ENCODE measurements at places on chromosomes 16 and 17.

DNA sequence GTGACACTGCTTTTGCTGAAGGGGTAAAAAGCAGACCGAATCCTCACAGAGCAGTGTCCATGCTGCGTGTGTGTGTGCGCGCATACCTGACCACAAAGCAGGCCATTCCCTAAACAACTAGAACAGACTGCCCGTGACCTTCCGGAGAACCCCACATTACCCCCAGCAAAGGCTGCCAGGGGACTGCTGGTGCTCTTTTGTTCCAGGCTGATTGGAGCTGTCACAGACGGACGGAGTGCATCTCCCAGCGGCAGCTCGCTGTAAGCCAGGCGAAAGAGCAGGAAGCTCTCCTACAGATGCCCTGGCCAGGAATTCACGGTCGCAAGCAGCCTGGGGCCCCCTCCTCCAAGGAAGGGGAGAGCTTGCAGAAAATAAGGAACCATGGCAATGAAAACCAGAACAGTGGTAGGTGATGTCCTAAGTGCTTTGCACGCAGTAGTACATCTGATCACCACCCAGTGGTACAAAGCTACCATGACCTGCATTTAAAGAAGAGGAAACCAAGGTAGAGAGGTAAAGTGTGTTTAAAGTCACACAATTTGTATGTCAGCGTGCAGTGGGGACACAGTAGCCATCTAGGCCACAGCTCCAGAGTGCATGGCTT, 153.4 kb upstream of the DYNLRB2 start:
- no peak for DNase-seq

DNA sequence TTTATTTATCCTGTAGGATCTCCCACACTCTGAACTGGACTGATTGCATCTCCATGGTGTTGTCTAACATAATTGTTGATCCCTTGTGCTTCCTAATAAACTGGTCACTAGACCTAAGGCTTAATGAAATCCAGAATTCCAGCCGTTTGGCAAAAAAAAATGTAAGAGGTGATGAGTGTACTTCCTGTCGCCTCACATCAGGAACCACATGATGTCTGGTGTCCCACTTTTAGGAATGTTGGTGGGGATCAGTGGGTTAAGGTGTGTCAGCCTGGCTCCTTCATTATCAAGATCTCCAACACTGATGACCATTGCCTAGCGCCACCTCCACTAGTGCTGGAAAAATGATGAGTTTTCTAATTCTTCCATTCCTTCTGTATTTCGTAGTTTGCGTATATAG, 18.6 kb upstream of the LONP2 start:
- DNase-seq, result no peak

- no peak for DNase-seq
Measured at GRCh38 chr17:41824086-41824485, 11.3 kb downstream of the FKBP10 start.

DNA sequence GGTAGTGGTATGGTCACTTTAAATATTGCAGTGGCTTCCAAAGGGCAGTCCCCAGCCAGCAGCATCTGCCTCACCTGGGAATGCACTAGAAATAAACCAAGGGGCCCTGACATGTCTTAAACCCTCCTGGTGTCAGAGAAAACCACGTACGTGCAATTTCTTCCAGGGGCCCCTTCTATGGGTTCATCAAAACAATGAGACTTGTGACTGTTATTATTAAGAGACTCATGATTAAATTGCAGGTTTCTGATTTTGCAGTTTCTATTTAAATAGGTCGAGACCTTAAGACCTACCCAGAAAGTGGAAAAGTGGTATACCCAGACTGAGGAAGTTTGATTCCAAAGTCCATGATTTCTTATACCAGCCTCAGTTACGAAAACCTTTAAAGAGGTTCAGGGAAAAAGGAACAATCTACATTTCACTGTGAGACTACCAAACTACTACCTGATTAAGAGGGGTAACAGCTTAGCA, 746 bp upstream of the POLG2 start:
- no peak for DNase-seq

DNA sequence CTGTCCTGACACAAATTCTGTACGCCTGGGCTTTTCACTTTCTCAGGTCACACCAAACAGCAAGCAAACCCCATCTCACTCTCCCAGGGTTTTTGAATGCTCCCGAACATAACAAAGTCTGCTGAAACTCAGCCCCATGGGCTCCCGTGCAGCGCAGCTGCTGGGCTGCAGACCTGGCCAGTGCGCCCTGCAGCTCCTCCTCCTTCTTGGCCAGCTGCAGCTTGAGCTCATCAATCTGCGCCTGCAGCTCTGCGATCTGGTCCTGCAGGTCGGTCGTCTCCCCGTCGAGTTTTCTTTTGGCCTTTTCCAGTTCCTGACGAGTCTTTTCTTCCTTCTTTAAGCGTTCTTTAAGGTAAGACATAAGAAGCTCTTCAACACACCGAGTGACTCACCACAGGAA, 70.5 kb downstream of the NDEL1 start:
- DNase-seq, result no peak

DNA sequence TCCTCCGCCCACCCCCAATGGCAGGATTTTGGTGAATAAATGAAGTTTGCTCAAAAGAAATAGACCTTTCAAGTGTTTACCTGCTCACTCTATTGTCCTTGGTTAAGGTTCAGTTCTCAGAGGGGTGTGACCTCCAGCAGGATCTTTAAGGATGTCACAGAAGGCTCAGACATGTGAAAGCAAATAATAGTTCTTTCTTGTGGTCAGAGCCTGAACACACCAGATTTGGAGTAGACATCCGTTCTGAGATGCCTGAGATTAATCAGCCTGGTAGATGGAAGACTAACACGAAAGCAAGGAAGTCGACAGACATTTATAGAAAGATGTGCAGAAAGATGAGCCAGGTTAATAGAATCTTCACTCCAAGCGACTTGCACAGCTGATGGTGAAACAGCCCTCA, 557.9 kb upstream of the CDH11 start:
- DNase-seq, result no peak

DNA sequence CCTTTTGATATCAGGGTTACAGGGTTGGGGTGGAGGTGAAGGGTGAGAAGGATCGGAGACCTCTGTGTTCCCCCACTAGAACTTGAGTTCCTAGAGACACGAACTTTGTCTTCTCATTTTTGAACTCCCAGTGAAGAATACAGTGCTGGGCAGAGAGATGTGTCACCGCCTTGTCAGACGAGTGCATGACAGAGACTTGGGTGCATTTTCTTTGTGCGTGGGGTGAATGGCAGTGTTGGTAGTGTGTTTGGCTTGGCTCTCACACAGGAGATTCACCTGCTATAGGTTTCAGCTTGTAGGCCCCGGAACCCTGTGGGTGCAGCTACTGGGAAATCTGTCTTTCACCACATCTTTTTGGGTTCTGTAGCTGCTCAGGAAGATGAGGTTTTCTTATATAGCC, 40.0 kb upstream of the CCR7 start:
- peak; percentile 72 for DNase-seq

- DNase-seq, result no peak
Measured at GRCh38 chr16:25217921-25218320, 1.2 kb downstream of the AQP8 start.

GRCh38 chr16:12819126-12820117, 15.7 kb upstream of the CPPED1 start:
- peak; percentile 73 for DNase-seq

DNA sequence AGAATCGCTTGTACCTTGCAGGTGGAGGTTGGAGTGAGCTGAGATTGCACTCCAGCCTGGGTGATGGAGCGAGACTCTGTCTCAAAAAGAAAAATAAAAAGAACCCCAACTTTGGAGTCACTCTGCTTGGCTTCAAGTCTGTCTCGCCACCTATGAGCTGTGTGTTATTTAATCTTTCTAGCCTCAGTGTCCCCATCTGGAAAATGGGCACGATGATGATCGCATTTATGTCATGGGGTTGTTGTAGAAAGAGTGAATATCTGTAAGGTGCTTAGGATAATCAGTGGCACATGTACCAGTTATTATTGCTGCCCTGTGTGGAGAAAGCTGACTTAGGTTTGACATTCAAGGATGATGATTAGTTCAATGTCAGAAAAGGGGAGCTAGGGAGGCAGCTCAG, 319.4 kb downstream of the XYLT1 start:
- no peak for DNase-seq

- DNase-seq, result no peak
Measured at GRCh38 chr17:50353600-50354195, 7.8 kb downstream of the XYLT2 start.

- no peak for DNase-seq
Measured at GRCh38 chr17:72492494-72492893, 371.7 kb downstream of the SOX9 start.

DNA sequence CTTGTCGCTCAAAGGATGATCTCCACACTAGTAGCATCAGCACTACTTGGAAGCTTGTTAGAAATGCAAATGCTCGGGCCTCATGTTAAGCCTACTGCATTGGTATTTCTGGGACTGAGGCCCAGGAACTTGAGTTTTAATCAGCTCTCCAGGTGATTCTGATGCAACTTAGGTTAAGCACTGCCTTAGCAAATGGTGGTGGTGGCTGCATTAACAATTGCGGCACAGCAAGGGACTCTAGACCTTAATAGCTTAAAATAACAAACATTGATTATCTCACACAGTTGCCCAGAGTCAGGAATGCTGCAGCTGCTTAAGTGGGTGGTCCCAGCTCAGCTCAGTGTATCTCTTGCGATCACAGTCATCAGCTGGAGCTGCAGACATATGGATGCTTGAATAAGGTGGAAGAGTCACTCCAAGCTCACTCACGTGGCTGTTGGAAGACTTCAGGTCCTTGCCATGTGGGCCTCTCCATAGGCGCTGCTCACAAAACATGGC, 25.8 kb downstream of the HS3ST3A1 start:
- no peak for DNase-seq

DNA sequence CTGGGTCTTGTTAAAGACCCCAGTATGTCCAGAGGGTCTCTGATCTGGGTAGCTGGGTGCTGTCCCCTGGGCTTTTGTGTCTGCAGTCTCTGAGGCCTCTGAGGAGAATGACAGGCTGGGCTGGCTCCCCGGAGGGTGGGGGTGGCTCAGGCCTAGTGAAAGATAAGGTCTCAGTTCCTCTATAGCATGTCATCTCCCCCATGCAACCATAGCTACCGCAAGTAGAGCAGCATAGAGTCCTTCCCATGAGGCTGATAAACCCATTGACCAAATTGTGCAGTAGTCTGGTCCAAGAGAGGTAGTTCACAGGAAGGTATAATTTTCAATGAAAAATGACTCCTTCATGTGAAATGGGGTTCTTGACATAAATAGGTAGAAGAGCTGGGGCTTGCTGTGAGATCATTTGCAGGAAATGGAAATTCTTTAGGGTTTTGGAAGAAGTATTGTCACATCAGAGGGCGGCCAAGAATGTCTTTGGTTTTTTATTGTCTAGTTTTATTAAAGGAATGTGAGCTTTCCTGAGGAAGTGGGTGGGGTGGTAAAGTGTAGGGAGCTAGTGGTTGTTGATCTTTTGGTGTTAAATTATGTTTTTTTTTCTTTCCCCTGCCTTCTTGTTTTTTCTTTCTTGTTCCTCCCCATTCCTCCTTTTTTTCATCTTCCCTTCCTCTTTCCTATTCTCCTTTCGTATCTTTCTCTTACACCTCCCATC, 21.0 kb downstream of the SLC7A6OS start:
- DNase-seq, result peak; percentile 36

DNA sequence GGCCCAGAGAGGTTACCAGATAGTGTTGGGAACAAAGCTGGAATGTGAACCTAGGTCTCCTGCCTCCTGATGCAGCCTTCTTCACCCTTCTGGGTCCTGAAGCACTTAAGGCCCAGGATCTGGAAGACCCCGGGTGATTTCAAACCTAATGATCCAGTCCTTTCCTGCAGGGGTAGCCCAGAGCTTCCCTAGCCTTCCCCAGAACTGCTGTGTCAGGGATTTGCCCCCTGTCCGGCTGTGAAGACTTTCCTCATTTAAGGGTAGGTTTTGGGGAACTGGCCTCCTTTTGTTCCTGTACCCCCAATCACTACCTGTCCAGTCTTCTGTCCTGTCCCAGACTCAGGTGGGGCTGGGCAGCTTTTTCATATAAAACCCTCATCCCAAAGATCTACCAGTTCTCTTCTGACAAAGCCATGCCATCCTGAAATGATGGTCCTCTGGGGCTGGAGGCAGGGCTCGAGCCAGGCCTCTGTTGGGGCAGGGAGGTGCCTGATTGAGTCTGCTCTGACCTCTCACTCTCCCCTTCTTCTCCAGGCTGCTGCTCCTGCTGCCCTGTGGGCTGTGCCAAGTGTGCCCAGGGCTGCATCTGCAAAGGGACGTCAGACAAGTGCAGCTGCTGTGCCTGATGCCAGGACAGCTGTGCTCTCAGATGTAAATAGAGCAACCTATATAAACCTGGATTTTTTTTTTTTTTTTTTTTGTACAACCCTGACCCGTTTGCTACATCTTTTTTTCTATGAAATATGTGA, 1.3 kb downstream of the MT1X start:
- DNase-seq, result no peak

GRCh38 chr17:45046537-45047125, 4.8 kb downstream of the DCAKD start:
- no peak for DNase-seq

DNA sequence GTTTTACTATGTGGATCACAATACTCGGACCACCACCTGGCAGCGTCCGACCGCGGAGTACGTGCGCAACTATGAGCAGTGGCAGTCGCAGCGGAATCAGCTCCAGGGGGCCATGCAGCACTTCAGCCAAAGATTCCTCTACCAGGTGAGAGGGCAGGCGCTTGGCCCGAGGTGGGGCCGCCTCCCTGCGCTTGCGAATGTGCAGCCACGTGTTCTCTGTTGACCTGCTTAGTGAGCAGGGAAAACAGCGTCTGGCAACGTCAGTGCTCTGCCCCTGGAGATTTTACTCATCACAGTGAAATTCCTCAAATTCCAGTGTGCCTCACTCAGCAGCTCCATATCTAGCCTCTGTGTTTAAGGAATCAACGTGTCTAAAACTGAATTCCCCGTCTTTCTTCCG, 33.4 kb upstream of the CLEC18A start:
- no peak for DNase-seq

DNA sequence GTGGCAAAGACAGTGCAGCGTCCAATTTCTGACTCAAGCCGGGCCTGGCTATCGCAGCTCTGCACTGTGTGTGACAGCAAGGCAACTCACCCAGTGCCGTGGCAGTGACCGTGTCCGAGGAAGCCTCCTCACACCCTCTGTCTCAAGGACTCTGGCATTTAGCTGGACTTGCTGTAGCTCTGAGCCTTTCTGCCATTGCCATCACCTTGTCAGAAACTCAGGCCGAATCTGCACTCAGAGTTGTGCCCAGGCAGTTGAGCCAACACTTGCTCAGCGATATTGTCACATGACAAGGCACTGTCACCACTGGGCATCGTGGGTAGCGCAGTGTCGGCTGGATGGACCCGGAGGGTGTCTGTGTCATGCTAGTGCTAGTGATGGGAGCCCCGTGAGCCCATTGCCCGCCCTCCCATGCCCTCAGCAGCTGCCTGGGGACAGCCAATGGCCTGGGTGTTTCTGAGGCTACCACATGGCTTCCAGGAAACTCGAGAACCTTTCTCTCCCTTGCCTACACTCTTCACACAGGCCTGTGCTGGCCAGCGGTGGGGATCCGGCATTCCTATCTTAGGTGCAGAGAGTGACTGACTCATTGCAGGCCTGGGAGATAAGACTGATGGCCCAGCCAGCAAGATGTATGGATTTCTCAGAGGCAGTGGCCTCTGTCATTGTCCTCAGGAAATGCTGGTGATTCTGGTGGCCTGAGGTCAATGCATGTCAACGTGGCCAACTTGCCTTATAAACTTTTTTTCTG, 22.1 kb upstream of the STH start:
- DNase-seq, result no peak
